ENCODE measurements at places on chromosomes 1 and 21.

DNA sequence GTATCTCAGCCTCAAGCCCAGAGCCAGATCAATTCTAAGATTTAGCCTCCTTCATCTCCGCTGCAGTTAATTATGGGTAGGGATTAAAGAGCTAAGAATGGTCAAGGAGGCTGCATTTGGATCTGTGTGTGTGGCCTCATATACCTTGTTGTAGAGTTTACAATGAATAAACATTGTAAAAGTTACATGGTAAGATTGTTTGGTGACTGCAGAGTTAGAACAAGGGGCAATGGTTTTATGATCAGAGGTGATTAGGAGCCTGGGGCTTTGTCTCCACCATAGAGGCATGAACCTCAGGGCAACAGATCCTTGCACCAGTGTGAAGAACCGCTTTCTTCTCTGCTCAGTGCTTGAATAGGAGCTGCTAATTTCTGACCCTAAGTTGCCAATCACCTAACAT lies 77.0 kb upstream of the MARK1 start:
- DNase-seq: no peak

- no peak for DNase-seq
Observed at GRCh38 chr1:116153692-116154031, 42.5 kb downstream of the MAB21L3 start.

GRCh38 chr1:206097381-206097780 lies 19.8 kb downstream of the AVPR1B start:
- DNase-seq: no peak

GRCh38 chr1:39405358-39405757 lies 86.1 kb upstream of the BMP8A start:
- DNase-seq: peak; percentile 55

- no peak for DNase-seq
Observed at GRCh38 chr1:161009602-161010211, 11.2 kb downstream of the F11R start.

GRCh38 chr1:221316491-221317056 lies 425.3 kb downstream of the DUSP10 start:
- DNase-seq: peak; percentile 57

DNA sequence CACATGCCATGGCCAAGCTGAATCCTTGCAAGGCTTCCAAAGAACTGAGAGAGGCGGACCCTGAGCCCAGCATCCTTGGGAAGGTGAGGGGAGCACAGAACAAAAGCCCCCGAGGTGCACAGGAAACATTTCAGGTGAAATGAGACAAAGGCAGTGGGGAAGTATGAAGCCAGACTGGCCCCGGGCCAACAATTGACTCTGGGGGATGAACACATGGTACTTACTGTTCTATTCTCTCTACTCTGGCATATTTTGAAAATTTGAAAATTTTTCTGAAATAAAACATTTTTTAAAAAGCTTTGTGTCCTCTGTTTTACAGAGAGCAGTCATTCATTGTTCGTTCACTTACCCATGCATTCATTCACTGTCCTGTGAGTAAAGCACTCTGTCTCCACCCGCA lies 77.7 kb downstream of the GRIK3 start:
- DNase-seq: no peak
